ENCODE measurements at places on chromosomes 16 and 17.

GRCh38 chr16:22333457-22333994, 36.3 kb downstream of the POLR3E start:
- no peak for DNase-seq

DNA sequence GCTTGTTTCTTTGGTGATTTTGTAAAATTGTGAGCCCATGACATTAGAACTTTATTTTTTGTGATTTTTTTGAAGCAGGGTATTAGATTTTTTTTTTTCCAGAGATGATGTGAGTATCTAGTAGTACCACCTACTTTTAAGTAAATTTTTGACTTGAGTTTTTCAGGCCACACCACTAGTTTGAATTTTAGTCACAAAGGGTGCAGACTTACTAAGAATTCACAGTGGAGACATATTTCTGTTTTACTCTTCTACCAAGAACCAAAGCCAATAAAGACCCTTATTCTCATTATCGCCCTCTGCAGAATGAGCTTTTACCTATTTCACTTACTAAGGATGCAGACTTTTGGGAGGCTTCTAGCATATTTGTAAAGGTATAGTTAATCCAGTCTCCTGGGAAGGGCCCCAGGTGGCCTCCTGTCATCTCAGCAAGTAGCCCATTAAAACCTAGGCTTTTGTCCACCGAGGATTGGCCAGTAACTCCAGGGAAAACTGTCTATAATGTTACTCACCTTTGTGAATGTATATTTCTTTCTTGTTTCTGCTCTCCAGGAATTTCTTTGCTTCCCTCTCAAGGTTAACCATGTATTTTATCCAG, 30.6 kb downstream of the NLK start:
- no peak for DNase-seq

DNA sequence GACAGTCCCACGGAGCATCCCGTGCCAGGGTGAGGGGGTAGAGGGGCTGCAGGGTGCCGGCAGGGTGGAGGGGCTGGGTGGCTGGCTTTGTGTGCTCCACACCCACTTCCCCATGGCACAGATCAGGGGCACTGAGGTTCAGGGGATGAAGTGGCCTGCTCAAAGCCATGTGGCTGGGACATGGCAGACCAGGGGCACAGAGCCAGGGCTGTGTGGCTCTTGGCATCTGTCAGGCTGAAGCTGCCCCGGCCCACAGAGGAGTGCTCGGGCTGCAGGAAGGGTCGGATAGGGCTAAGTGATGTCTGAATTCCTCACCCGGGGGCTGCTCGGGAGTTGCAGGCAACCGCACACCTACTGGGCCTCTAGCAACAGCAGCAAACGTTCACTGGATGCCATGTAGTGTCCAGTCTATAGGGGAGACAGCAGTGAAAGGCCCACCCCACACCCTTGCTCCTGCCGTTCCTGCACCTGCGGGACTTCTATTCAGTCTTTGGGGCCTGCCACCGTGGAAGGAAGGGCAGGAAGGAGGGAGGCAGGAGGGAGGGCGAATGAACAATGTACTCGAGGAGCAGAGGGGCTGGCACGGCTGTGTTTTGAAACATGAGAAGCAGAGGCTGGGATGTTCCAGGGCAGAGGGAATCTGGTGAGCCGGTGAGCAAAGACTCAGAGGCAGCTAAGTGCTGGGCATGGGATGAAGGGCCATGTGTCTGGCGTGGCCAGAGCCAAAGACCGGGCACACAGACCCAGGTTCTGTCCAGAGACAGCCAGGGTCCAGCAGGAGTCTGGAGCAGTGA, 15.1 kb downstream of the SLC5A10 start:
- no peak for DNase-seq

GRCh38 chr17:74457146-74457819, 9.2 kb upstream of the CD300A start:
- DNase-seq, result peak; percentile 41

DNA sequence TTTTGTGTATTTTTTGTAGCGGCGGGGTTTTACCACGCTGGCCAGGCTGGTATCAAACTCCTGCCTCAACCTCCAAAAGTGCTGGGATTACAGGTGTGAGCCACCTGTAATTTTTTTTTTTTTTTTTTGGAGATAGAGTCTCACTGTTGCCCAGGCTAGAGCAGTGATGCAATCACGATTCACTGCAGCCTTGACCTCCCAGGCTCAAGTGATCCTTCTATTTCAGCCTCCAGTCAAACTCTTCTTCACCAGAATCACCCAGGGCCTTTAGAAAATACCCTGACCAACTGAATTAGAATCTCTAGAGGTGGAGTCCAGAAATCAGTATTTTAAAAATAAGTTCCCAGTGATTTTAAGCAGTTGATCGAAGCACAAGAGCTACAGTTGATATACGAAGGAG, 12.5 kb downstream of the HSPB9 start:
- DNase-seq, result no peak

DNA sequence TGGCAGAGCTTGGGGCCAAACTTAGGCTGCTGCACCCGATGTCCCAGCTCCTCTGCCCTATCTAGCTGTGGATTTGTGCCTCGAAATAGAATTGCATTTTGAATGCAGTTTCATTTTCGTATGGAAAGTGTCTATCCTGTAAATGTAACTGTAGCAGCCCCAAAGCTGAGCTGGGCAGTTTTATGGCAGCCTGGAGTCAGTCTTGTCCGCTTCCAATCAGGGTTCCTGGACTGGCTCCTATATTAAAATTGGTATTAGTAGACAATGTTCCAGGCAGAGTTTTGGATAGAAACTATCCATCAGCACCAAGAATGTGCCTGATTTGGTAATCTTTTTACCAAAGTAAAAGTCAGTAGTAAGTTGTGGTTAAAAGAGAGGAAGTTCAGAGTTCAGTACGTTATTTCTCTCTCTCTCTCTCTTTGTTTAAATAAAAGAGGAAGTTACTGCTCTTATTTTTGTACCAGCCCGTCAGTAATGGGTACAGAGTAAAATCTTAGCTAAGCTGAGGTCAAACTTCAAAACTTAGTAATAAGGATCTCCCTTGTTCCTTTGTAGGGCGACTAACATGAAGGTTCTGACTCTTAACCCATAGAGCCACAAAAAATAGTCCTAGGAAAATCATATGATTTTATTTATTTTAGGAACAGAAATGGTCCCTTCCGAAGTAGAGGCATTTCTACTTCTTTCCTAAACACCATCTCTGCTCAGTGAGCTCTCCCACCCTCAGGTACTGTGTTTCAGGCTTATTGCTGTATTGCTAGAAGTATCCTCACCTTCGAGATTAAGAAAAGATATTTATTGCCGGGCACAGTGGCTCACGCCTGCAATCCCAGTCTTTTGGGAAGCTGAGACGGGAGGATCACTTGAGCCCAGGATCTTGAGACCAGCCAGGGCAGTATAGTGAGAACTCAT, 28.0 kb downstream of the PRKCB start:
- DNase-seq, result no peak

GRCh38 chr16:75485230-75486013, 9.8 kb downstream of the CHST6 start:
- DNase-seq, result no peak

- no peak for DNase-seq
Observed at GRCh38 chr17:37742116-37742761, 2.6 kb downstream of the HNF1B start.

DNA sequence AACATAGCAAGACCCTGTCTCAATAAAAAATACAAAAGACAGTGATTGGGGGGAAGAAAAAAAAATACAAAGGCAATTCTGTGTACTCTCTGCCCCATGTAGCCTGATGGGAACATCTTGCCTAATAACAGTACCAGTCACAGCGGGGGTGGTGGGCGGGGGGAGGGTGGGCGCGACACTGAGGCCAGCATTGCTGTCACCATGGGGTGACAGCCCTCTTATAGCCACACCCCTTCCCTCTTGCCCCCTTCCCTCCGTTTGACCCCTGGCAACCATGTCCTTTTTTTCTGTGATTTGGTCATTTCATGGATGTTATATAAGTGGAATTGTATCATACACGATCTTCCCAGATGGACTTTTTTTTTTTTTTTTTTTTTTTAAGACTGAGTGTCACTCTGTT, 80.9 kb downstream of the DNAH17 start:
- DNase-seq, result no peak

DNA sequence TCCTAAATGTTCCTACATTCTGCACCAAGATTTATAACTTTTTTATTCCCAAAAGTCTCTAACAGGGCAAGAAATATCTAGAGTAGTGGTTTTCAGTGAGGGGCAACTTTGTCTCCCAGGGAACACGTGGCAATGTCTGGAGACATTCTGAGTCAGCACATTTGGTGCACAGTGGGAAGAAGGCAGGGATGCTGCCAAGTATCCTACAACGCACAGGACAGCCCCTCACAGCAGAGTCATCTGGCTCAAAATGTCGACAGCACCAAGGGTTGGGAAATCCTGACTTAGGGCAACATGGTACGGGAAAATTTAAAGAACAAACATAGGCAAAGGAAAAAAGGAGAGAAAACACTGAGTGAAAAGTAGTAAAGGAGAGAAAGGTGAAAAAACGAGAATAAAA, 61.8 kb downstream of the SMG6 start:
- no peak for DNase-seq

DNA sequence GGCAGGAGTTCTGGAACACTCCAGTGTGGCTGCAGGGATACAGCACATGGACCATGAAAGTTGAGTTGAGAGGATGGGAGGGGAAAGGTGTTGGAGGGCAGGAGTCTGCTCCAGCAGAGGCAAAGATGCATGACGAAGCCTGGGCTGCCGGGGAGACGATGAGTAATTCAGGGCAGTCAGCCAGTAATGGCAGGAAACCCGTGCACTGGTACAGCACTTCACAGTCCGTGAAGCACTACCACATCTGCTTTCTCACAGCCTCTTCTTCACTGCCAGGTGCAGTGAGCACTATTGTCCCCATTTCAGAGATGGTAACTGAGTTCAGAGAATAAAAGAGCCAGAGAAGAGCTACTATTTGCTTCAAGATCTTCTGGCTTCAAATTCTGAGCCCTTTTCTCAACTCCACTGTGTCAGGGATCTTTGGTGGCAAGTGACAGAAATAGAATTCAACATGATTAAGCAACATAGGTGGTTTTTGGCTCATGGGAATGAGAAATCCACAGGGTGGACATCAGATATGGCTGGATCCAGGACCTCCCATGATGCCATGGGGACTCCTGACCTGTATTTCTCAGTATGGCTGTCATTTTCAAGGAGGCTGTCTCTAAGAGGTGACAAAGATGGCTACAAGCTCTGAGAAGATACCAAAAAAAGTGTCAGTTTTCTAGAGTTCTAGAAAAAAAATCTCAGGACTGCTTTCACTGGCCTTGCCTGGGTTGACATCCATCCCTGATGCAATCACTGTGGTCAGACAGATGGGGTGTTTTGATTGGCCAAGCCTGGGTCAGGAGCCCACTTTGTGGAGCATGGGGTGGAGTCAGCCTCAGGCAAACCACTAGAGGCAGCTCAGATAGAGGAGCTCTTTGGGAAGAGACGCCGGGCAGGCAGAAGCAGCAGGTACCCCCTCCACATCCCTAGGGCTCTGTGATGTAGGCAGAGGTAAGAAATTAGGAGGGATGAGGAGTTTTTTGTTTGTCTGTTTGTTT, 24.7 kb downstream of the IL21R start:
- peak; percentile 54 for DNase-seq

DNA sequence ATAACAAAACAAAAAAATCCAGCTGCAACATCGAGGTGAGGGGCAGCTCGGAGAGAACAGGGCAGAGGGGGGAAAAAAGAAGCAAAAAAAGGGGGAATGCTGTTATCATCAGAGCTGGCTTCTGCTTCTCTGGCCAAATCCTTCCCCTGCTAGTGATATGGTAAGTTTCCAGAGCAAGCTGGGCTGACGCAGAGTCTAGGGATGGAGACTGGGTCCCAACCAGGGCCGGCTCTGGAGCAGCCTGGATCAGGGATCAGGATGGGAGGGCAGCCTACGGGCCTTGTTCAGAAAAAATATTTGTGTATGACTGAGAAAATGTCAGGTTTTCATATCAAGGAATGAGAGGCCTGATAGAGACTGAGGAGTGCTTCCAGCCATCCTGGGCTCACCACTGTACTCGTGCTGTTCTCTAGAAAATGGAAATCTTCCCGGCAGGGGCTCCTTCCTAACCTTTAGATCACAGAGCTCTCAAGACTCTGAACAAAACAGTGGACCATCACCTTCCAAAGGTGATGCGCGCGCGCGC, 726 bp upstream of the C1QTNF1 start:
- no peak for DNase-seq

- no peak for DNase-seq
Observed at GRCh38 chr17:55285340-55286301, 20.9 kb downstream of the HLF start.

DNA sequence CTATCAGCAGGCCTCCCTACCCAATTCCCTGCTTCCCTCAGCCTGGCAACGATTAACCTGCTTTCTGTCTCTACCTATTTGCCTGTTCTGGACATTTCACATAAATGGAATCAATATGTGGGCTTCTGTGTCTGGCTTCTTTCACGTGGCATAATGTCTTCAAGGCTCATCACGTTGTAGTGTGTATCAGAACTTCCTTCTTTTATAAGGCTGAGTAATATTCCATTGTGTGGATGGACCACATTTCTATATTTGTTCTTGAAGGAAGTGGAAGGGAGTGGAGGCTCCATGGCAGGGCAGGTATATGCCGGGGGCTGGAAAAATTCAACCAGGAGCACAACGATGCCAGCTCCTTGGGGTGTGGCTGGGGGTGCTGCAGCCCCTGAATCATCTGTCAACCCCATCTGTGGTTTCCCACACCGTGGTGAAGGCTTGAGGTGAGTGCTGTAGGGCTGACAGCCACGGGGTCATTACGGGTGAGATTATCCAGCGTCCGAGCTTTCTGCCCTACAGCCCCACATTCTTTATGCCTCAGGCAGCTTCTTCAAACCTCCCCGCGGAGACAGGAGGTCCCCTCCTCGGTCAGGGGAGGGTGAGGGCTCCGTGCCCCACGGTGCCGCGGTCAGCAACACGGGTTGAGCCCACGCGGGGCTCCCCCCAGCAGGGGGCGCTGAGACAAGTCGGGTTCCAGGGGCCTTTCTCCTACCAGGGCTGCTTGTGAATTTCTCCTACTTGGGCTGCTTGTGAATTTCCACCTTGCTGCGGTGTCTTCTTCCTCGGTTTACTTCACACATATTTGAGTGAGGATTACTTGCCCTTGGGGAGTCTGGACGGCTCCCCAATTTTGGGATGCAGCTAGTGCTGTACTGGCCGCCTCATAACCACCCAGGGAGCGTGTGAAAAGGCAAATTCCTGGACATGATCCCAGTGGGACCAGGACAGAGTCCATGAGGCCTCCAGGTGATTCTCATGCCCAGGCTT, 18.3 kb upstream of the WFIKKN2 start:
- peak; percentile 15 for DNase-seq

DNA sequence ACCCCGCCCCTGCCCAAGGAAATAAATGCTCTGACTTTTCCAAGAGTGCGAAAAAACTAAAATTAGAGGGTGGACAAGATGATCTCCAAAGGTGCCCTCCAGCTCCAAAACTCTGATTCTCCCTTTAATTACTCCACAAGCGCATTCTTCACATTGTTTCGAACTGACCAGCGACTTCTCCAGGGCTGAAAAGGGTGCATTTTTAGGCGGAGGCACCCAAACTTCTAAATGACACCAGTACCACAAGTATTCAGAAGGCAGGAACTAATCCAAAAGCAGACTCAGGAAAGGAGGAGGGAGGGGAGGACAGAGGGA, 750 bp downstream of the ZFHX3 start:
- no peak for DNase-seq
